NAMALWA (cell line): ENCODE measurements at places on chromosomes 7 and 10.

DNA sequence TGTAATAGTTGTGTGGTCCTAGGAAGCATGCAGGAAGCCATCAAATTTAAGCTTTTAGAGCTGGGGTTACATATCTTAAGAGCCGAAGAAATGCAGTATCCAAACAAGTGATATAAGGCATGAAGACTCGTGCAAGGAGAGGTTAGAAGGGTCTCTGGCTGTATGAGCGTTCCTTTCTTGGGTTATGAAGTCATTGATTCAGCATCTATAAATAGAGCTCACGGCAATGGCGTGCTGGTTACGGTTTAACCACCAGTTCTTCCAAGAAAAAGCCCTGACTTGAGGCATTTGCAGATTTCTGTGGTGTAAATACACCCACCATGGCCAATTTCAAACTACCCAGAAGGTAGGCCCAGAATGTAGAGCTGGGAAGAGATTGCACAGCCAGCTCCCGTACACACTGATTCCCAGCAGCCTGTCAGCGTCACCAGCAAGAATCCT lies 72.0 kb upstream of the KAT6B start:
- no peak for DNase-seq

DNA sequence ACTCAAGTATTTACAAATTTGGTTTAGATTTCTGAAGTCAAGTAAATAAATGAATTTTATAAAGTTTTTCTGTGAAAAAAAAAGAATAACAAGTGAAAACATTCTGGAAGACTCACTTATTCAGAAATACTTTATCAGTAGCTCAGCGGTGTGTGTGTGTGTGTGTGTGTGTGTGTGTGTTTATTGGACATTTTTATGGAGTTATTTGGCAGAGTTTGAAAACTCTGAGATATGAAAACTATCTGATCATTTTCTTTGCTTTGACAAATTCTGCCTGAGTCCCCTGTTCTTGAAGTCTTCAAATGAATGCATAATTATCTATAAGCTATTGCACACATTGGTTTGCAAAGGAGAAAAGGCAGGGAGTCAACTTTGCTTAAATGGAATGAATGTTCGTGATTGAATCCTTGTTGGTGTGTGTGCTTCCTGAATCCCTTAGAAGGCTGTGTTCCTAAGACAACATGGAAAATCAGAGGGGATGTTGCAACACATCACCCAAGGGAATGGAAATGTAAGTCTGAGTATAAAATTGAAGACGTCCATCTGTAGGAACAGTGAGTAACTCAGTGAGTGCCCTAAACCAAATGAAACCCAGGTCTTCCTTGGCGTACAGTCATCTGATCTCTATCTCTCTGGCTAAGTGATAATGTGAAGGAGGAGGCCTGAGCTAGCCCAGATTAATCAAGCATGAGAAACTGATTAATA lies 160.9 kb downstream of the REEP3 start:
- no peak for DNase-seq

- DNase-seq: no peak
Observed at GRCh38 chr7:143222782-143223181, 945 bp downstream of the TAS2R40 start.

DNA sequence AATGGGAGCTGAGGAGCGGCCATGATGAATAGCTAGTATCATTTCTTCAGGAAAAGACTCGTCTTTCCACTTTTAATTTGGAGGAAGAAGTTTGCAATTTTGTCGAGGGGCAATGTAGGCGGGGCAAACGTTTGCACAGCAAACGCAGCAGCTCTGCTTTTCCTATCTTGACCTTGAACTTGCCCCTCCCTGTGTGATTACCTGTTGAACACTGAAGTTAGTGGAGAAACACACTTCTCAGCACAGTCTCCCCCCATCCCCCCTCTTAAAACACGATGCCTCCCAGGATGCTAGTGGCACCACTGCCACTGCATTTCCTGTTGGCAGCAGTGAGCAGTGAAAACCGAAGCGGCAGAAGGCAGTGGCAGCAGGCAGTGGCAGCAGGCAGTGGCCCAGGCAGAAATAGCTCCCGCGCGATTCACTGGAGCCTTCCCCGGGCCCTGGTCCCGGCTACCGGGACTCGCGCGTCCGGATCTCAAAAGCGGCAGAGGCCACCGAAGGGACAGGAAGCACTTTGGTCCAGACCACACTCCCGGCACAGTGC lies at the start of gene EPDR1:
EPDR1 (plus strand) TSS at position 336 of the 544 bp plus-strand sequence. CDS start 300 bp downstream, outside the sequence.
- DNase-seq: peak; percentile 15

GRCh38 chr10:11326913-11327616 lies 284.4 kb downstream of the USP6NL start:
- DNase-seq: no peak

GRCh38 chr10:43452356-43452914 lies 15.5 kb downstream of the ZNF487 start:
- no peak for DNase-seq

- no peak for DNase-seq
Observed at GRCh38 chr7:51314726-51315125, 1.9 kb downstream of the COBL start.

DNA sequence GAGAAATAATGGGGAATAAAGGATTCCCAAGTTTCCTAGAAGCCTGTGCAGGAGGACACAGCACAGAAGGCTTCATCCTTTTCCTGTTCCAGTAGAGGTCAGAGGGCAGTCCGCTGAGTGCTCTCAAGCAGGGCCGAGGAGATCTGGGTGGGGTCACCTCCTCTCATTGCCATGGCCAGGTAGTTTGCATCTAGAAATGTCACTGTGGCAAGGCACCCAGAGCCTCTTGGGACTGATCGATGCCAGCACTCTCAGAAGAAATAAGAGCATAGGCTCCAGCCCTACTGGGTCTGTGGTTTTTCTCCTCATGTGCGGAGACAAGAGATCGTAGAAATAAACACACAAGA lies 7.9 kb downstream of the NUB1 start:
- no peak for DNase-seq

DNA sequence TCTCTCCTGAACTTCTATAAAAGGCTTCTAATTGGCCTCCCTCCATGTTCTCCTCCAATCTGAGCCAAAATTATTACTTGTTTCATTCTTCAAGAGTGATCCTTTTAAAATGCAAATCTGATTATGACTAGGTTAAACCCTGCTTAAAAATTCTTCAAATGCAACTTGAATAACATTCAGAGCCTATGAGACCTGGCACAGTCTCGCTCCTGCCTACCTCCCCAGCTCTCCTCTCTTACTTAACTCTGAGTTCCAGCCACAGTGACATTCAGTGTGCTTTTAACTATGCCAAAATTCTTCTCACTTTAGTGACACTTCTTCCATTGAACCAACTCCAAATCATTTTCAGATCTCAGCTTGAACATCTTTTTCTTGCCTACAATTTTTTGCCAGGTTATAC lies 68.8 kb downstream of the TMEM168 start:
- no peak for DNase-seq

DNA sequence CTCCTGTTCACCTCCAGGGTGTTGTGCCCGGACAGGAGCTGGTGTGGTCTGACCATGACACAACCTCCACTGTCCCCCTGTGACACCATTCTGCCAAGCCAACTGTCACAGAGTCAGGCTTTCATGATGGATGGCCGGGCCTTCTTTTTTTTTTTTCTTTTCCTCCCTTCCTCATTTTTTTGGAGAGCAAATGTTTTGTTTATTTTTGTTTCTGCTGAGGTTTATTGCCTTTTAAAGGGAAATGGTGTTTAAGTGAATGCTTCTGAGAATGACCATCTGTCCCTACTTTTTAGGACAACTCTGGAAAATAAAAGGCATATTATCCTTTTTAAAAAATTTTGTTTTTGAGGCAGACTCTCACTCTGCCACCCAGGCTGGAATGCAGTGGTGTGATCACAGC lies 115.1 kb upstream of the NPS start:
- no peak for DNase-seq

- no peak for DNase-seq
Observed at GRCh38 chr7:26168458-26169023, 16.5 kb downstream of the NFE2L3 start.

DNA sequence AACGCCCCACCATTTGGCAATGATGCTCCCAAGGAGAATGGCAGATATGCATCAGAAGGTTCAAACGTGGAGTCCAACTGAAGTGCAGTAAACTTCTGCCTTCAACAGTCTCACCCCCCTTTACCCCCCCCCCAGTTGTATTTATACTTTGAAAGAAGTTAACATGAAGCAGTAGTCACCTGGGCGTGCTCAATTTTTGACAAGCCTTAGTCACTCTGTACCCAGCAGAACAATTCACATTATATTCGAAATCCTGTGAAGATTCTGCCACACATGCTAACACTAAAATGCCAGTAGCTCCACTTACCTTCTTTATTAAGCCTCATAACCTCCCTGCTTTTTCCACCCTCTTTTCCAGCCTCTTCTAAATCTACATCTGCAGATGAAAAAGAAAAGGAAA lies 894 bp downstream of the ATXN7L1 start:
- no peak for DNase-seq

DNA sequence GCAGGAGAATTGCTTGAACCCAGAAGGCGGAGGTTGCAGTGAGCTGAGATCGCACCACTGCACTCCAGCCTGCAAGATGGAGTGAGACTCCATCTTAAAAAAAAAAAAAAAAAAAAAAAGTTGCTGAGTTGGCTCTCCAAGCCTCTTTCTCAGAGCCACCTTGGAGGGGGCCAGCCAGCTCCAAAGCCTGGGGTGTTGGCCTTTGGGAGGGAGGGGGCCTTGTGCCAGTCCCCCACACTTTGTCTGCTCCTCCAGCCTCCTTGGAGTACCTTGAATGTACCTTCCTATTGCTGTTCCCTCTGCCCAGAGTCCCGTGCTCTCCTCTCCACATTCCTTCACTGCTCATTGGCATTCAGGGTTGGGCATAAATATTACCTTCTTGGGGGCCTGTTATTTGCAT lies 62.4 kb downstream of the GRK5 start:
- no peak for DNase-seq

GRCh38 chr10:28400681-28401080 lies 97.8 kb upstream of the MPP7 start:
- no peak for DNase-seq

- no peak for DNase-seq
Observed at GRCh38 chr10:92993699-92994272, 66.8 kb upstream of the CYP26C1 start.

DNA sequence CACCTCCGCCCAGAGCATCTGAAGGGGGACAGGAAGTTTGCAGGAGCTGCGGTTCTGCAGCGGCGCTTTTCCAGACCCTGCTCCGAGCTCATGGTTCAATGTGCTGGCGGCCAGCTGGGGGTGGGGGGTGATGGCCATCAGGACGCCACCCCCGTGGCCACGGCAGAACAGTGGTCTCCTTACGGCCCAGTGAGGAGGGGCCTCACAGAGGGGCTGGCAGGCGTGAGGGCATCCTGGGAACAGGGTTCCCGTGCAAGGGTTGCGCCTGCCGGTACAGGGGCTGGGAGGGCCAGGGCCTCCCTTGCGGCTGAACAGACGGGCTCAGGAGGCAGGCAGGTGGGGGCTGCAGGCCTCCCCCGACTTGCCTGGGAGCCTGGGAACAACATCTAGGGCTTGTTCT lies 39.0 kb upstream of the GNA12 start:
- DNase-seq: no peak

DNA sequence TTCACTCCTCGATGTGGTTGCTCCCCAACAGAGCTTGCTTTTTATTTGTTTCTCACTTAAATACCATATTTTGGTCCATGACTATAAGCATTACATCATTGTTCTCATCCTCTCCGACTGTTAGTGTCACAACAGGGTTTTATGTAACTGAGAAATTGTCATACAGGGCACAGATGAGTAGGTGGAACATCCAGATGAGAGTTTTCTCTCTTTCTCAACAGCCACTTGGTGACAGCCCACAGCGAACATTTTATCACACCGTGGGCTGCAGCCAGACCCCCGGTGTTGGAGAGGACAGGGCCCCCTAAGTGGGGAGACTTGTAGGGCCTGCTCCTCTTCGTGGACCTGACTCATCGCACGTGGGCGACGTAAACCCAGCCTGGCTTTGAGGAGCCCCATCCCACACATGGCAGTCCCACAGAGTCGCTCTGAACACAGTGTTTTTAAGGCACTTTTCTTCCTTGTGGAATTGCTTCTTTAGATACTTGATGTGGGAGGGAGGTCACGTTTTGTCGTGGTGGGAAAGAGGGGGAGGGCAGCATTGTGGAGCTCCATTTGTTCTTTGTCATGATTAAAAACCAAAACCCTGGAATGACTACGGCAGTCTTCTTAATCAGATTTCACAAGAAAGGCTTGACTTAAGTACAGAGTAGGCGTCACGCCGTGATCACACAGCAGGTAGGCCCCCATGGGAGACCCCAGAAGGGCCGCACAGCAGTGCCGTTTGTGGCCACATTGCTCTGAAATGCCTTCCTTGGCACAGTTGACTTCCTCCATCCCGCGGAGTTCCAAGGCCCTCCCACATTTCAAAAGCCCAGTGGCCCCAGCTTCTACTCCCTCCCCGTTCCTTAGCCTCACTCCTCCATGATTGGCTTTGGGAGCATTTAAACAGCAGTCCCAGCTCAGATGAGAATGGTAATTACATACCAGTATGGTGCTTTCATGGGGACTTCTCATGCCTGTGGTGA lies 220.6 kb downstream of the CCDC3 start:
- no peak for DNase-seq

- DNase-seq: no peak
Observed at GRCh38 chr7:36149694-36150452, 3.2 kb upstream of the EEPD1 start.

- no peak for DNase-seq
Observed at GRCh38 chr10:2895594-2896196, 171.7 kb upstream of the PFKP start.

- peak; percentile 75 for DNase-seq
Observed at GRCh38 chr7:100476903-100477870, 1.8 kb downstream of the TSC22D4 start.

DNA sequence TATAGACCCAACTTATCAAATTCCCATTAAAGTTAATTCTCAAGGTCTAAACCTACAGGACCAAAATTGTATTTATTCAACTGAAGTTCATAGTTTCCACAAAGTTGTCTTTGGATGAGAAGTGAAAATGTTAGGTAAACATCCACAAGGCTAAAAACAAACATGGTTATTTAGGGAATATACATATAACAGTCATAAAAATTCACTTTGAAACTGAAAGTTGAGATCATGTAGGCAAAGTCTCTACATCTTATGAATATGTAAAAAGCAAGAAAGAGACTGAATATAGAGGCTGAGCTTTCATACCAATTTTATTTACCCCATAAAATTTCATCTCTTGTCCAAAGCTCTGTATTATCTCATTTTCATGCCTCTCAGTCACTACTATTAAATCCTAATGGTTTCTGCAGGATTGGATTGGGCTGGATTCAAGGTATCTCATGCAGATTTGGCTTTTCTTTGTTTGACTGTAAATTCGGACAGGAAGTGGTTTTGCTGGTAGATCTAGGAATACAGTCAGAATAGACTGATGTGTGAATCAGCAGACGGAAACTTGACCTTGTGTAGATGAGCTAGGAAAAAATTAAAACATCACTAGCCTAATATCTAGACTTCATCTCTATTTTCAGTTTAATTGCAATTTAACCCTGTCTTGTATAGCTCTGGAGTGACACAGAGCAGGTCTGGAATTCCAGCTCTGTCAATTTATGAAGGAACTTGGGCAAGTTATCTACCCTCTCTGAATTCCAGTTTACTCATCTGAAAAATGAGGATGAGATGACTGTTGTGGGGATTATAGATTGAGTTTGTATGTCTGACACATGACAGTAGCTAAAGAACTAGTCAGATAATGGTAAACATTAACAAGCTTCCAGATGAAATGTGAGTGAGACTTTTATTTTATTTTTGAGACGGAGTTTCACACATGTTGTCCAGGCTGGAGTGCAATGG lies 27.3 kb upstream of the SKAP2 start:
- DNase-seq: no peak
